Heart left ventricle (tissue), 16 donors: ENCODE measurements at places on chromosomes 1 and 21. TPM values are rescaled to one million over a fixed set of nuclear protein-coding genes. Genes with fewer than 3 reads are reported as not detected.

DNA sequence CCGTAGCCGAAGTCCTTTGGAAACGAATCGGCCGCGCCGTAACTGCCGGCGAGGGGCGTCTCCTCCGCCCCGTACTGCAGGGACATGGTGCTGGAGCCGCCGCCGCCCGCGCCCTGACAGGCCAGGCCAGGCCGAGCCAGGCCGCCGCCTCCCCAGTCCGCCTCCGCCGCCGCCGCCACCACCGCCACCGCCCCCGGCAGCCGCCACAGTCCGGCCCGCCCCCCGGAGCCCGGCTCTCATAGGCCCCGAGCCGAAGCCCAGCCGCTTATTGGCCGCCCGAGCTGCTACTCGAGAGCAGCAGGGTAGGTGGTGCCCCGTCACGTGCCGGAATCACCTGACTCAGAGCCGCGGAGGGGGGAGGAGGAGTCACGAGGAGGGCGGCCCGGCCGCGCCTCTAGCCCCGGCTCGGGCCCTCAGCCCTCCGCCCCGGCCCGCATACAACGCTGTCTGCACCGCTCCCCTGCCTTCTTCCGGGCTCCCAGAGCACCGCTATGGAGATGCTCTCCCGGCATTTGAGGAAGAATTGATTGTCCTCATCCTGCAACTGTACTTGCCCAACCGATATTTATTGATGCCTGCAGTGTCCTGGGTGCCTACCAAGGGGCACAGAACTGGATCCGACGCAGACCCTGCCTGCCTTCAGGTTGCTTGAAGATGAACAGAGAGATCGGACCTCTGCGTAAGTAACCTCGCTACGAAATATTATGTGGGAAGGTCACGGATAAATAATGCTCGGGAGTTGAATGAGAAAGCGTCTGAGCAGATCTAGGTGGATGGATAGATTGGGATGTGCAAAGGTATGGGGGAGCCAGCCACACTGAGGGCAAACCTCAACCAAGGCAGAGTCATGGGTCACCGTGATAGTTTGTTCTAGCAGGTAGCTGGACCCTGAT, at the start of gene RRAGC:
RRAGC (minus strand) TSS at position 212 of the 893 bp plus-strand sequence; CDS start at position 86, 126 bp downstream.
- peaks cover 2% of the 10 kb centered on the region for H3K4me1 ChIP-seq
- peaks cover 24% of the 10 kb centered on the region for H3K36me3 ChIP-seq
- peak within 1 kb of the TSS; percentile 92 for H3K4me3 ChIP-seq
- peak; percentile 100 for DNase-seq
- peak within 1 kb of the TSS; percentile 89 for H3K27ac ChIP-seq
- H3K27me3 ChIP-seq: no peaks in the 10 kb centered on the region

DNA sequence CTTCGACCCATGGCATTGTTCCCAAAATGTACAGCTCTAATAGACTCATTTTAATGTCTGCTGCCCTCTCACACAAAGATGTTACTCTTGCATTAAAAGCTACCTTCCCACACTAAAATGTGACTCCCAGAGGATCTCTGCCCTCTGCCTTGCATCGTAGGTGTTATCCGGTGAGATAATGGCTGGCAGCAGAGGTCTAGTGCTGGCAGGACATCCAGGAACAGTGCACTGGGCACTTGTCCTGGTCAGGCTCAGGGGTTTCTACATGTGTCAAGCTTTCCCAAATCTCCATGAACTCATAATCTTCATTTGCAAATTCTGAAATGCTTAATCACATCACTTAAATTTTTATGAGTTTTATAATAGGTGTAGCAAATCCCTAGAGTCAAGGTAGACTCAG, 310.6 kb downstream of the LRRIQ3 start:
- H3K36me3 ChIP-seq: no peaks in the 10 kb centered on the region
- H3K4me1 ChIP-seq: no peaks in the 10 kb centered on the region
- H3K27me3 ChIP-seq: no peaks in the 10 kb centered on the region
- H3K4me3 ChIP-seq: no peak overlapping the region

Gene DNAJC8
- total RNA-seq: 47.1 TPM

Gene TDRD5
- not detected for total RNA-seq

Gene DCAF8
- total RNA-seq: 111 TPM

DNA sequence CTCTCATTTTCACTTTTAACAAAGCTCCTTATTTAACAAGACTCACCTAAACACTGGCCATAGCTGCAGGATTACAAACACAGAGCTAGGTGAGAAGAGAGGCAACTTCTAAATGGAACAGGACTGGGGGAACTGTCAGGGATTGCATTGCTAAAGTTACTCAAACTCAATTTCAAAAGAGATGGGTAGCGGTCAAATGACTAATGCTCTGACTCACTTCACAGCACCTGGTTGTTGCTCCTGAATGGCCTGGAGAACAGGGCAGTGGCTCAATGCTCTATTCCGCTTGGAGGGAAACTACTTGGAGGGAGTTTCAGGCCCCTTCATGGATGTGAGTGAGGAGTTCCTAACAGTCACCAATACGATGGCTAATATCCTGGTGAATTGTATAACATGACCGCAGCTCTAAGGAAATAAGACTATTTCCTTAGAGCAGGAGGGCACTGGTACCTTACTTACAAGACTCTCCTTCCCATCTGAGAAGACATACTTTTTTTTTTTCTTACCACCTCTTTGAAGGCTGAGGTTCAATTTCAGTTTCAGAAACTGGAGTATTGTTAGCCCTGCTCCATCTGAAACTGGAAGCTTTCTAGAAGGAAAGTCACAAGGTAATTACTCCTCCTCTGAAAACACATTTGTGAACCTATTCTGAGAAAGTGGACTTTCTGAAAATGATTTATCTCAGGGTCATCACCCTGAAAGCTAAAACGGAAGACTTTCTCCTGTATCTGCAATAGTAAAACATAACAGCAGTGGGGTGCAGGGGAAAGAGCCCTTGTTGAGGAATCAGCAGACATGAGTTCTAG, 9.5 kb downstream of the DPT start:
- no peaks in the 10 kb centered on the region for H3K27me3 ChIP-seq
- H3K4me3 ChIP-seq: no peak overlapping the region
- H3K27ac ChIP-seq: no peak overlapping the region
- no peaks in the 10 kb centered on the region for H3K4me1 ChIP-seq
